ENCODE measurements at places on chromosomes 4 and X. TPM values are rescaled to one million over a fixed set of nuclear protein-coding genes. Genes with fewer than 3 reads are reported as not detected.

Gene CNGA1
- total RNA-seq, result 8.1 TPM

Gene MAGEA2B
- total RNA-seq, result not detected

Gene SHROOM4
- total RNA-seq, result 1.5 TPM

Gene PALLD
- total RNA-seq, result 26.2 TPM

Gene TLR6
- 2.5 TPM for total RNA-seq

All from right lobe of liver (tissue), 6 donors.